ENCODE measurements at places on chromosomes 12 and 14.
A peak's percentile ranks its signal among the peaks of the same experiment; 100 is the strongest.

DNA sequence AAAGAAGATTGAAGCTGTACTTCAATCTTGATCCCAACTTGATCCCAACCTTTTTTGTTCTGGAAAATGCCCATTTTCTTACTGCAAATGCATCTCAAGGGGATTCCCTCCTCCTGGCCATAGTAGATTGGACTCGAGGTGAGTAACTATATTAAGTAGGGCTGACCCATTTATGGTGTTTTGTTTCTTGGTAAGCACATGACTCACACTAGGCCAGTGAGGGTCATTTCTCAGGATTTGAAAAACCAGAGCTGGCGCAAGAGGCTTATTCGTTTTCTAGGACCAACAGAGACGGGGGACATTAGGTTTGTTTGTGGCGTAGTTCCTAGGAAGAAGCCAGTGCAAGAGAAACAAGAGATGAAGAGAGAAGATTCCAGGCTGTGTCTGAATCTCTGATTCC, 51.4 kb downstream of the MRPL42 start:
- DNase-seq: no peak

DNA sequence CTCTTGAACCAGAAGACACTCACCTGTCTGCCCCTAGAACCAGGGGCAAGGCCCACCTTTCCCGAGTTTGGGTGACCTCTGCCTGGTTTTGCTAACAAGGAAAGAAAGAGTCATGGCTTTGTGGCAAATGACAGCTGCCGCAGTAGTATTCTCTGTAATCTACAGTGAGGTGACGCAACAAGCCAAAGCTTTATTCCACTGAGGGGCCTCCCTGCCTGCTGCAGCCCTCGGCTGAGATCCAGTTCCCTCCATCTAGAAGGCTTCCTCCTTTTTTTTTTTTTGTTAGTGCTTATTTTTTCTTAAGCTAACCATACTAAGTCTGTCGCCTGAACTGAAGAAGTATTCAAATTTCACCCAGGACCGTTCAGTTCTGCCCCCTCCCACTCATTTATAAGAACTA, 142.3 kb upstream of the TMCC3 start:
- DNase-seq: no peak

- no peak for DNase-seq
Observed at GRCh38 chr14:99141236-99141635, 130.8 kb downstream of the BCL11B start.

GRCh38 chr12:77401064-77401769, 335.8 kb upstream of the E2F7 start:
- DNase-seq: no peak

DNA sequence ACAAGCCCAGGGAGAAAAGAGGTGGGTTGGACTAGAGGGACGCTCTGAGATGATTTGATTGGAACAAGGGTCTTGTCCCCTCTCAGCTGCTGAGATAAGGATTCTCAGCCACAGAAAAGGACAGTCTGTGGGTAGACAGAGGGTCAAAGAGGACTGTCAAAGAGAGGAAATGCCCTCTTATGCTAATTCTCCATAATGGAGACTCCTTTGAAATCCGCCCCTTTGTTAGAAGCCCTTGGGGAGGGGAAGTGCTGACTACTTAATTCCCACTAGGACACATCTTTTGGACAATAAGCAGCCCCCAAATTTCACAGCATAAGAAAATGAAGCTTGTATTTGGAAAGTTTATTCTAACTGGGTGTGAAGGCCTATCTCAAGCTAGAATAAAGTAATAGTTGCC, 176.6 kb downstream of the KTN1 start:
- no peak for DNase-seq

DNA sequence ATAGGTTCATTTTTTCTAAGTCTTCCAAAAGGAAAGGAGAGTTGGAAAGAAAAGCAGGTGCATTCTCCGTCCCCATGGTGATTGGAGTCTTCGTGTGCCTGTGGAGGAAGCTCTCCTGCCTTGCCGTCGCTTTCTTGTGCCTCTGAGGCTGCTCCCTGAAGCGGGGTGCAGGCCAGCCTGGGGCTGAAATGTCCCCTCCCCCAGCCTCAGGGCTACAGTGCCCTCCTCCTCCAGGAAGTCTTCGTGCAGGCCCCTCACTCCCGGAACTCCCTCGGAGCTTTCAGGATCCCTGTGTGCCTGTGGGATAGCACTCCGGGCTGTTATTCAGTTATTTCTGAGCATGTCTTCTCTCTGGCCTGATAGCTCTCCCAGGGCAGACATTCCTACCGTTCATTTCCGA, 569.2 kb downstream of the VRK1 start:
- DNase-seq: no peak

GRCh38 chr12:24854908-24855307, 94.0 kb downstream of the BCAT1 start:
- no peak for DNase-seq

DNA sequence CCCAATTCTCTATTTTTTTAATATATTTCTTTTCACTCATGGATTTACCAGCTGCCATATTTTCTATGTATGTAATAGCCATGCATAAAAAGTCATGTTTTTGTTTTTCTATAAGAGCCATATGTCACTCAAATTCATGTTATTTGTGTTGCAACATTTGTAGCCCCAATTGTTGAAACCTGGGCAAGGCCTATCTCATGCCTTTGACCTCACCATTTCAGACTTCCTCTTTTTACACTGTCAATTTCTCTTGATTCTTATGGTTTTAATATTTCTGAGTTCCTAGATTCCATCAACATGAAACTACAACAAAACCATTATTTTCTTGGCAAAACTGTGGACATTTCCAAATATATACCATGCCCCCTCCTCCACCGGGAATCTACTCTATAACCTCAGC, 647.5 kb downstream of the C12orf50 start:
- no peak for DNase-seq

DNA sequence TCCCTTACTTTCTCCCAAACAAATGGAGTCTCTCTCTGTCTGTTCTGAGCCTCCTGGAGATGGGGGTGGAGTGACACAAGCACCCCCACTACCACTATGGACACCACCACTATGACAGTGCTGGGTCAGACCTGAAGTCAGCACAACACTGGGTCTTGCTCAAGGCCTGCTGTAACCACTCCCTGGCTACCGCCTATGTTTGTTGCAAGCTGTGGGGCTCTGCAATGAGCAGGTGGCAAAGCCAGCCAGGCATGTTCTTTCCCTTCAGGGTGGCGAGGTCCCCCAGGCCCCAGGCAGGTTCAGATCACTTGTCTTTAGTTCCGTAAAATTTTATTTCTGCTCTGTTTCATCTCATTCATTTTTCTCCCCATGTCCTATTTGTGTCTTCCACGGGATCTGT, 349.8 kb downstream of the TMEM121 start:
- no peak for DNase-seq

DNA sequence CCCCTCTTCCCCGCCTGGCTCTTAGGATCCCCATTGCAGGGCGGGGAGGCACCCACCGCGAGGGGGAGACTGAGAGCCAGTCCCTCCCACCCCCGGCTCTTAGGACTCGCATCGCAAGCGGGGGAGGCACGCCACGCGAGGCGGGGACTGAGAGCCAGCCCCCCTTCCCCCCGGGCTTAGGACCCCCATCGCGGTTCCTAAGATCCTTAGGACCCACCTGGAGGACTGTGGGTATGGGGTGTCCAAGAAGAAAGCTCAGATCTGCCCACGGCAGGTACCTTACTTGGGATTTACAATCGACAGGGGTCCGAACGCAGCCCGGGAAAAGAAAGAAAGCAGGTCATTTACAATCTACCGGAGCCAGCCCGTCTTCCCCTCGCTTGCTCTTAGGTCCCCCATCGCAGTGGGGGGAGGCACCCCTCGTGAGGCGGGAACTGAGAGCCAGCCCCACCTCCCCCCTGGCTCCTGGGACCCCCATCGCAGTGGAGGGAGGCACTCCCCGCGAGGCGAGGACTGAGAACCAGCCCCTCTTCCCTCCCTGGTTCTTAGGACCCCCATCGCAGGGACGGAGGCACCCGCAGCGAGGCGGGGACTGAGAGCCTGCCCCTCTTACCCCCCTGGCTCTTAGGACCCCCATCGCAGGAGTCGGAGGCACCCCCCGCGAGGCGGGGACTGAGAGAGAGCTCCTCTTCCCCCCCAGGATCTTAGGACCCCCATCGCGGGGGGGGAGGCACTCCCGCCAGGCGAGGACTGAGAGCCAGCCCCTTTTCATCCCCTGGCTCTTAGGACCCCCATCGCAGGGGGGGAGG, 43.7 kb downstream of the DDX11 start:
- no peak for DNase-seq

DNA sequence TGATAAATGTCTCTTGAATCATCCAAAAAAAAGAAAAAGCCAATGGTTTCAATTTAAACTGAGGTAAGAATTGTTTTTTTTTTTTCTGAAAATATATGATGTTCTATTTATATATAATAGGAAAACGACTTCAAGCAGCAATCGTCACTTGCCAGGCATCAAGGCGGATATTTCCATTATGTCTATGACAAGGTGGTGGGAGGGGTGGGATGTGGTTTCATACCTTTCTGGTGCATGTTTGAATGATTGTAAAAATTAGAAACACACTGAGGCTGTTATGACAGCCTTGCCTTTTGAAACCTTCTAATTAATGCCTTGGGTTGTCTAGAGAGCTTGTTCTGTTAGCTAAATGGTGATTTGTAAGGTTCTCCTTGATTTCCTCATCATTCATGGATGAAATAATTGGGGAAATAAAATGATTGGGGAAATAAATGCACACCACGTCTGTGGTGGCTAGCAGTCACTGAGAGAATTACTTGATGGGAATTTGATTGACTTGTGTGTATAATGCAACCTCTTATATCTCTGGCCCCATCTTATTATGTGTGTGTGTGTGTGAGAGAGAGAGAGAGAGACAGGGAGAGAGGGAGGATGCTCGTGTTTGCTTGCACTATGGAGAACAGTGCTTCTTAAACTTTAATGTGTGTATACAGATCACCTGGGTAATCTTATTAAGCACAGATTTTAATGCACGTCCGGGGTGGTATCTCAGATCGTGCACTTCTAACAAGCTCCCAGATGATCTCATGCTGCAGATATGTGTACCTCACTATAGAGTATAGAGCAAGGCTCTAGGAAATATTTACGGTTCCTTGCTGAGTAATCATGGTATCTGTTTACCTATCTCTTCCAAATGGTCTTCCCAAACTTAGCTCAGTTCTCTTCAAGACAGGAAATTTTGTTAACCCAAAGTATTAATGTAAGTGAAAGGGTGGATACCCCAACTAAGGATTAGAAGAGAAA, 502.6 kb downstream of the DIO2 start:
- DNase-seq: peak; percentile 31

DNA sequence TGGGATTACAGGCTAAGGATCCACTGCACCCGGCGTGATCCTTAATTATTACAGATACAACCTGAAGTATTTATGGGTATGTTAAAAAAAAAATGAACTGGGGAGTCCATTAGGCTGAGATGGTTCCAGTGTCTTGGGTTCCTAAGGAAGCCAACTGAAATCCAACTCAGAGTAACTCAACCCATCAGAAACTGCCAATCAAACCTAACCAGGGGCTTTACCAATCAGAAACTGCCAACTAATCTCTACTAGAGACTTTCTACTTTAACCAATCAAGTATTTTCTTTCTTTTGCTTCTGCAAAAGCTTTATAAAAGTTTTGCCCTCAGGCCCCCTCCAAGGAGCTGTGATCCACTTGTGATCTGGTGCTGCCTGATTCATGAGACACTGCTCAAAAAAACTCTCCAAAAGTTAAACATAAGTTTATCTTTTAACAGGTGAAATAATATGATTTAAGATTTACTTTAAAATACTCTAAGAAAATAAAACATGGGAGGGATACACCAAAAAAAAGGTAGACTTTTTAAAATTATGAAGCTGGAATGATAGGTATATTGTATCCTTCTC, 88.0 kb downstream of the ACADS start:
- no peak for DNase-seq

DNA sequence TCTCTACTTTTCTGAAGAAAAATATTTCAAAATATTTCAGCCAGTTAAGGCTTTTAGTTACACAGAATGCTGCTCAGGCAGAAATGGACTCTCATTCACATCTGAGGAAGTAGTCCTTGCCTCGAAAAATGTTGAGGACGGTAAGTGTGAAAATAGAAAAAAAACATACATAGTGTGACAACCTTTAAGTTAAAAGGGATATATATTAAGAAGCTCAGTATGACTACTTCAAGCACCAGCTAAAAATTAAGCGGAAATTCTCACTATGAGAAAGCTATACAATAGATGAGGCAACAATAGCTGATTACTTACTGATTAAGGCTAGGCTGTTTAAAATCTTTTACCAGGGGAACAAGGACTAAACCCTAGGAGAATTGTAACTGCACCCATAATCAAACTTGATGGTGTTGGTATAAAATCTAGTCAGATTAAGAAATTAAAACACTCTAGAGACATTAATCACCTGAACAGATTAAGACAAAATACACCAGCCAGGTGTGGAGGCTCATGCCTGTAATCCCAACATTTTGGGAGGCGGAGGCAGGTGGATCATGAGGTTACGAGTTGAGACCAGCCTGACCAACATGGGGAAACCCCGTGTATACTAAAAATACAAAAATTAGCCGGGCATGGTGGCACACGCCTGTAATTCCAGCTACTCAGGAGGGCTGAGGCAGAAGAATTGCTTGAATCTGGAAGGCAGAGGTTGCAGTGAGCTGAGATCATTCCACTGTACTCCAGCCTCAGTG, 53.9 kb downstream of the HNRNPC start:
- no peak for DNase-seq

DNA sequence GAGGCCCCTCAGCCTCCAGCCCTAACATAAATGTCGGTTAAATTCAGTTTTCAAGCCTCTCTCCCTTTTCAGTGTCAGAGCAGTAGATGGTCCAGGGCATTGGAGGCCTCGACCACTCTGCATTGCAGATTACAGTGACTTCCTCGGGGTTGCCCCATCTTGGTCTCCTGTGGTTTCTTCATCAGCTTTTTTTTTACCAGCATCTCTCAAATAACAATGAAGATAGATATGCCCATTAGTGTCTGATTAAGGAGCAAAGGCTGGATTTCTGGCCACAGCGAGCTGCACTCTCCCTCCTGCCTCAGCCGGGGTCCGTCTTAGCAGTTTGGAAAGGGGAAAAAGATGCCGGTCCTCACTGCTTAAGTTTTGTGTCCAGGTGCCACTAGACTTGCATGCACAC, 49.7 kb downstream of the C14orf132 start:
- no peak for DNase-seq

DNA sequence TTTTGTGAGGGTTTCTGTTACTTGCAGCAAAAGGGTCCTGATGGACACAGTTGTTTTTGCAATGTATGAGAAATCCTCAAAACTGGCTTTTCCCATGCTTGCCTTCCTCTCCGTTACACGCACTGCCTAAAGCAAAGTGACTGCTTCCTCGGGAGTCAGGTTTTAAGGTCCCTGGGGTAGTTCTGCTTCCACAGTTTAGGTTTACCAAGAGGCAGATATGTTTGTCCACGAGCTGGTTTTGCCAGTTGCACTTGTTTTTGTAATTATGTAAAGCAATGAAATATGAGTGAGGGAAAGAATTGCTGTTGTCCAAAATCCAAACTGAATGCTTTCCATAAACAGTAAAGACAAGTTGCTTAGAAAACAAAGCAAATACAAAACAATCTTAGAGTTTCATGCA, 290.7 kb upstream of the AMIGO2 start:
- DNase-seq: no peak
